ENCODE measurements at places on chromosomes 12 and 14.

DNA sequence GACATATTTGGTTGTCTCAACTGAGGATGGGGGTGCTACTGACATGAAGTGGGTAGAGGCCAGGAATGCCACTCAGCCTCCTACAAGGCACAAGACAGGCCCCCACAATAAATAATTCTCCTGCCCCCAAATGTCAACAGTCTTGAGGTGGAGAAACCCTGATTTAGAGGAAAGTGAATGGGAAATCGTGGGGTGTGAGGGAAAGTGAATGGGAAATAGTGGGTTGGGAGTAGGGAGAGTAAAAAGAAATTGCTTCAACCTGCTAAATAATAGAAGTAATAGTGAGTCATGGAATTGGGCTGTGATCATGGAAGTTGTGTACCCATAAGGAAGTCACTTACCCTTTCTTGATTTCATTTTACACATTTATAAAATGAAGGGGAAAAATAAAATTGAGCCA is 16.7 kb upstream of the TMEM233 start:
- no peak for DNase-seq

- no peak for DNase-seq
Observed at GRCh38 chr14:56300495-56300894, 182.3 kb downstream of the PELI2 start.

DNA sequence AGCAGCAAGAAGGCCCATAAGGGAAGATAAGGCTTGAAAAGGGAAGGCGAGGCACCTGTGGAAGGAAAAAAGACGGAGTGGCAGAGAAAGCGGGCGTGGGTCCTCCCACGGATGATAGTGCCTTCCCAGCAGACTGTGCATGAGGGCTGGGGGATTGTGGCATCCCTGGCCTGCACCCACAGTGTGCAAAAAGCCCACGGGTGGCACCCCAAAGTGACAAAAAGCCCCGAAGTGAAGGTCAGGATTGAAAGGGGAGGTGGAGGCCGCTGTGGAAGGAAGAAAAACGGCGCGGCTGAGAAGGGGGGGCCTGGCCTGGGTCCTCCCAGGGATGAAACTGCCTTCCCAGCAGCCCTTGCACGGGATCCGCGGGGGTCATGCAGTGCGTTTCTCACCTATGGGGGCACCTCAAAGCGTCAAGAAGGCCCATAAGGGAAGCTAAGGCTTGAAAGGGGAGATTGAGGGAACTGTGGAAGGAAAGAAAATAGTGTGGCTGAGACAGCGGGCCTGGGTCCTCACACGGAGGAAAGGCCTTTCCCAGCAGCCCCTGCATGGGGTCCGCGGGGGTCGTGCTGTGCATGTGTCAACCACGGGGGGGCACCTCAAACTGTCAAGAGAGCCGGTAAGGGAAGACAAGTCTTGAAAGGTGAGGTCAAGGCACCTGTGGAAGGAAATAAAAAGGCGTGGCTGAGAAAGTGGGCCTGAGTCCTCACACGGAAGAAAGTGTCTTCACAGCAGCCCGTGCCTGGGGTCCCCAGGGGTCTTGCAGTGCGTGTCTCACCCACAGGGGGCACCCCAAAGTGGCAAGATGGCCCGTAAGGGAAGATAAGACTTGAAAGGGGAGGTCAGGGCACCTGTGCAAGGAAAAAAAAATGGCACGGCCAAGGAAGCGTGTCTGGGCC is 274.1 kb downstream of the ALG10 start:
- DNase-seq, result no peak

GRCh38 chr14:75049136-75049535 is 2.1 kb downstream of the MLH3 start:
- no peak for DNase-seq

GRCh38 chr12:48882315-48882687 is 16.6 kb upstream of the RND1 start:
- DNase-seq, result no peak

- no peak for DNase-seq
Observed at GRCh38 chr12:11958221-11959091, 112.3 kb upstream of the BCL2L14 start.

GRCh38 chr14:85239791-85240190 is 290.2 kb upstream of the FLRT2 start:
- DNase-seq, result no peak

- DNase-seq, result no peak
Observed at GRCh38 chr14:21791749-21792148, 118.1 kb upstream of the OR4E1 start.

- DNase-seq, result no peak
Observed at GRCh38 chr14:29893989-29894388, 33.7 kb downstream of the PRKD1 start.

- no peak for DNase-seq
Observed at GRCh38 chr12:114011711-114012110, 45.6 kb upstream of the RBM19 start.

DNA sequence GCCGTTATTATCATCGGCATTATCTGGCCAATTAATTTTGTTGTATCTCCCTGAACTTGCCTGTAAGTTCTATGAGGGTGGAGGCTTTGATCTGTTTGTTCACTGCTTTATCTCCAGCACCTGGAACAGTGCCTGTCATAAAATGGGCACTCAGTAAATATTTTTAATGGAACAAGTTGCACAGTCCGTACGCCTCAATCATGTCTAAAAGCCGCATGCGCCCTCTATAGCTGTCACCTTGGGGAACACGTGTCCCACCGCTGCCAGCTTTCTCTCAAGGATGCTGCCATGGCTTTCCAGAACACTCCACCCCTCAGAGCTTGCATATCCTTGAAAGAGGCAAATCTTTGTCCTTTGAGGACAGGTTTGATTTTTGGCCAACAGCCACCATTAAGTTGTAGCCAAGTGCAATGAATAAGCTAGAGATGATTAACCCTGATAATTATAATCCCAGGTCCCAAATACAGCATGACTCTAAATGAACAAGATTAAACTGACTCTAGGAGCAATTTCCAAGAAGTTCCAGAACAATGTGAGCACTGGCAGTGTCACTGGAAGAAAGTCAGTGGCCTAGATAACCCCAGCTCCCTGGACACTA is 55.1 kb downstream of the ERH start:
- DNase-seq, result no peak

- peak; percentile 42 for DNase-seq
Observed at GRCh38 chr12:62930546-62931425, 4.2 kb downstream of the PPM1H start.

GRCh38 chr12:32876004-32876403 is 20.6 kb downstream of the PKP2 start:
- DNase-seq, result no peak

DNA sequence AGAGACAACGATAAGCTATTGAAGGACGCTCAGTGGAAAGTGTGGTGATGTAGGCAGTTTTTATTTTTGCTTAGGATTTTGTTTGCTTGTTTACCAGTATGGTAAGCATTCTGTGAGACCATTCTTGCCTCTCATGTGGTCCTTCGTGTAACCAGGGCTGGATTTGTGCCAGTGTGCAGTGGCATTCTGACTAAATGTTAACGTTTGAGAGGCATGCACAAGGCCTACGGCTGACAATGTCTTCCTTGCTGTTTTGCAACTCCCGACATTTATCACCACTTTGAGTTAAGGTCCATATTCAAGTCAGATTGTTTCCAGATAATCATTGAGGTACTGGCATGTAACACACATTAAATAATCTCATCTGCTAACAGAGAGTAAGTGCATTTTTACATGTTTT is 102.3 kb upstream of the BCAT1 start:
- no peak for DNase-seq

- DNase-seq, result peak; percentile 48
Observed at GRCh38 chr12:90945070-90945649, 9.8 kb downstream of the CCER1 start.

DNA sequence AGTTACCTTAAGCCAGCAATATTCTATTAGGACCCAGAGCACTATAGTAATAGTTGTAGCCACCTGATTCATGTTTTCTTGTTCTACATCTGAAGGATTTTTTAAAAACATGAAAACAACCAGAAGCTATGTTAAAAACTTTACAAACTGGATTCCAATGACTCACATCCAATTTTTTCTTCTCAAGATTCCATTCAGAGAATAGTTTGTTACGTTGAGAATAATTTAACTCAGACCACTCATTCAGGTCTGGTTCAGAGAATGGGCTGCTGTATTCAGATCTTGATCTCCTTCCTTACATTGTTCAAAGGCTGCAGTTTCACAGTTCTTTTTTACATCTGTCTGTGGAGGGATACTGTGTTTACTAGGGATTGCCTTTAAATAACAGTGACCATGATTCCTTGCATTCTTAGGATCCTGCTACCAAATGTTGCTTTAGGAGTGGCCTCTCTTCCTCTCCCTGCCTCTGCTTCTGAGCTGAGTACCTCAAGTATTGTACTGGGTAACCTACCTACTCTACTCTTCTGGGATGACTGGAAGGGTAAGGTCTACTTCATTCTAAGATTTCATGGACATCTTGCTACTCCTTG is 448.0 kb upstream of the FBXO33 start:
- DNase-seq, result no peak

- DNase-seq, result no peak
Observed at GRCh38 chr12:116726694-116727093, 11.2 kb downstream of the SPRING1 start.

- DNase-seq, result no peak
Observed at GRCh38 chr14:90808759-90809529, 7.3 kb downstream of the TTC7B start.

DNA sequence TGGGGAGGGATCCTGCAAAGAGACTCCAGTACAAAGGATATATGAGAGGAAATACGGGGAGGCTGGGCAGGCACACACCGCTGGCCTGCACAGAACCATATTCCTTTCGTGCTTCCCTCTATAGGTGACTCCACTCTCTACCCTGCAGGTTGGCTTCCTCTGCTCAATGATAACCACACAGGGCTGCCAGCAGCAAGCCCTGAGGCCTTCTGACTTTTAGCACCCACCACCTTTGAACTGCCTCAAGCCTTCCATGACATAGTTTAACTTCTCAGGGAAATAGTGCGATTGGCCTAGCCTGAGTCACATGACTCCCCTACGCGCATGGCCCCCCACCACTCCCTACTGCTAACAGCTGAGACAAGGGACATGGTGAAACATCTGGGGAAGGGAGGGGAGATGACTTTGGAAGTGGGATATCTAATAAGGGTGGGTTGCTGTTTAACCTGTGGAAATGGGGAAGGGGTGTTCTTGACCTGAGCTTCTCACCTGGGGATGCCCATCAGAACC is 3.0 kb upstream of the FOXN3 start:
- DNase-seq, result no peak

GRCh38 chr14:59754256-59754655 is 116.3 kb downstream of the RTN1 start:
- DNase-seq, result no peak

DNA sequence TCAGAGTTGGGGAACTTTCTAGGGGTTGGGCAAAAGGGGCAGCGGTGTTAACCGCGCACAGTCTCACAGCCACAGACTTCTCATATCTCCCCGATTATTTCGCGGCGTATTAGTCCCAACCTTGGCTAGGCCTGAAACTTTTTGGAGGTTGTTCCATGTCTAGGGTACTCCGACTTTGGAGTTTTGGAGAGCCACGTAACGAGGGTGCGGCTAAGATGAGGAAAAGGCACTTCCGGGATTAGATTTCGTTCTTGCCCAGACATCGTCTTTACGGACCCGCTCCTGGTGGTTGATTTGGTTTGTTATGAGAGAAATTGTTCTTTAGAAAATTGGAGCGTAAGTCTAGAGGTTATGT is 513 bp downstream of the CCNK start:
- DNase-seq, result no peak

DNA sequence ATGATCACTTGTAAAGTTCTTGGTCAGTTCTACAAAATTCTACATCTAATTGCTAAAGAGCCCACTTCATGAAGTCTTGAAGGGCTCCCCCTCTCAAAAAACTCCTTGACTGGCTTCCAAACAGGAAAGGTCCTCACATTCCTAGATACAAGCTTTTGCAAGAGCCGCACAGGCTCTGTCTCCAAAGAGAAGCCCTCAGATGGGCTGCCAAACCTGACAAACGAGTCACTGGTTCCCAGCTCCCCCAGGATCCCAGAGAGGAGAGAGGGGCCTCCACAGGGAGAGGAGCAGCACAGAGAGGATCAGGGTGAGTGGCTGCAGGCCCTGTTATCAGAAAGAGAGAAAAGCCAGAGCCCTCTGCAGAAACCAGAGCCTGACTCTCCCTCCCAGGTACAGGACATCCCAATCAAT is 5.8 kb downstream of the NID2 start:
- DNase-seq, result no peak

DNA sequence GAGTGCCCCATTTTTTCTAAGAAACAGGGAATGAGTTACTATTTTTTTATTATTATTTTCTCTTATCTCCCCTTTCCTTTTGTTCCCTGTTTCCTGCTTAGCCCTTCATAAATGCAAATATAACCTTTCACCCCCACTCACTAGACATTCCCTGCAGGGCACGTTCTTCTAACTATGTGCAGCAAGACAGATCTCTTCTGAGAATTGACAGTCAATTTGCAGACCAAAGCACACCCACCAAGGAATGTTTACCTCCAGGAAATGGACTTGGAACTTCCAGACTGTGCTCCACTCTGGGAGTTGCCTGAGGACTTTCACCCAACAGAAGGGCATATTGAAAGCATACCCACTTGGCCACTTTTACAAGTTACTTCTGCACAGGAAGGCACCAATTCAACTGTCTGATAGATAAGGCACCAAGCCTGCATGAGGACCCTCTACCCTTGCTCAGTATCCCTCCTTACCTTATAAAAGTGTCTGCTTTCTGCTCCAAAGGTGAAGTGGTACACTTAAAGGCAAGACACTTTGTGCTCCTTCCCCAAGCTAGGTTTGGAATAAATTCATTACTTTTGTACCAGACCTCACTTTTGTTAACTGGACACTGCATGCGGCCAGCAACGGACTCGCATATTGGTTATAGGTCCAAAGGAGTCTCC is 6.5 kb downstream of the TAS2R19 start:
- no peak for DNase-seq

- peak; percentile 82 for DNase-seq
Observed at GRCh38 chr12:9760699-9761418, at the start of gene CD69. Gene CD69, minus strand, starts transcription at chr12:9760901. Its CDS starts 81 bp downstream, at chr12:9760820.

DNA sequence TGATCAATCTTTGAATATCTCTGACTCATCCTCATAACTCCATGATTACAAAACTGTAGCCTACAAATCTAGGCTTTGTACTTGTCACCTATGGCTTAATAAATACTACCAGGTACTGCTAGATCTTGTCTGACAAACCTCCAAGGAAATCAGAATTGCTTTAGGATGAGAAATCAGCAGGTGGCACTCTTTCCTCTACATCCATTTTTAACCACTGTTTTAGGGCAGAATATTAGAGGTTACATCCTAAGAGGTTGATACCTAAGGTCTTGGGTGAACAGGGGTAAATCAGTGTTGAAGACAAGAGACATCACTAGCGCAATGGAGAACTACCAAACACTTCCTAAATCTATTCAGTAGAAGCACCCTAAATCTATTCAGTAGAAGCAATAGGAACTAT is 63.1 kb upstream of the SOX5 start:
- no peak for DNase-seq

- no peak for DNase-seq
Observed at GRCh38 chr12:53236443-53237111, 4.6 kb upstream of the RARG start.

DNA sequence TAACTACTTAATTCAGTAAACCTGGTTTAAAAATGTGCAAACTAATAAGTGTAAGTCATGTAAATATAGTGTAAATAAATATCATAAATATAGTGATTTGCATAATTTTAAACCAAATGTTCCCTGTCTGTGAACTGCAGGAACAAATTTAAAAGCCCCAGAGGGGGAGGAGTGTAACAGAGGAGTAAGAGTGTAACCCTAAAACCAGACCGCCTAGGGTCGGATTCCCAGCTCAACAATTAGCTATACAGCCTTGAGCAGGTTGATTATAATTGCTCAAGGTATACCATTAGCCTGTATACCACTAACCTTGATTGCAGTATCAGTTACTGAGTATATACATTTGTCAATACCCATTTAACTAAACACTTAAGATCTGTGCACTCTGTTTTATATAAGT is 218.4 kb downstream of the ADAMTS20 start:
- no peak for DNase-seq

GRCh38 chr12:53201177-53201541 is 5.9 kb downstream of the ITGB7 start:
- DNase-seq, result no peak

All from hematopoietic multipotent progenitor cell (in vitro differentiated cells).